ENCODE measurements at places on chromosomes 5 and 9.

GRCh38 chr9:79151791-79152190, 420.0 kb upstream of the TLE4 start:
- no peak for DNase-seq

- no peak for DNase-seq
These were observed 12.4 kb upstream of the CYFIP2 start for GRCh38 chr5:157253547-157253946.

- no peak for DNase-seq
These were observed 68.0 kb upstream of the CTNNA1 start for GRCh38 chr5:138685193-138685745.

GRCh38 chr9:24518545-24518944, 27.2 kb downstream of the IZUMO3 start:
- DNase-seq = no peak

DNA sequence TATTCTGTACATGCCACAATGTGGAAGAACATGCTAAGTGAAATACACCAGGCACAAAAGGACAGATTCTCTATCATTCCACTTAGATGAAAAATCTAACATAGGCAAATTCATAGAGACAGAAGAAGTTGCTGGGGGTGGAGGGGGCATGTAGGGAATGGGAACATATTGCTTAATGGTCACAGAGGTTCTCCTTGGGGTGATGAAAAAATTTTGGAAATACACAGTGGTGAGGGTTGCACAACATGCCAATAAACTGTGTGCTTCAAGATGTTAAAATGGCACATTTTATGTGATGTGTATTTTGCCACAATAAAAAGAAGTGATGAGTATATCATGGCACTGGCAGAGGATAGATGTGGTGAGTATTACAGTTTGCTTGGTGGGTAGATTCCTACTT, 111.9 kb downstream of the SUSD1 start:
- DNase-seq = no peak

DNA sequence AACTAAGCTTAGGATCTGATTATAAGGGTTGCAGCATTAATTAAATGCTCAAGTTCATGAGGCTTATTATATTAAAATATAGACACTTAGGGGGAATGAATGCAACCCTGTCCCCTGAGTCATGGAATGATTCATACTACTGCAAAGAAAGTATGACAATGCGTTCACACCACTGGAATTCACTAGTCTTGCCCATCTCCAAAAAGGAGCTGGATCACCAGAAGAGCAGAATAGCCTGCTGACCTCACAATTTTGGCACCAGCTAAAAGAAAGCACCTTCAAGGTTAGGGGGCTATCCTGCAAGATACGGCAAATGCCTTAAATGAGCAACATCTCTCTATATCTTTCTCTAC, 32.0 kb upstream of the TMED7 start:
- DNase-seq = no peak

DNA sequence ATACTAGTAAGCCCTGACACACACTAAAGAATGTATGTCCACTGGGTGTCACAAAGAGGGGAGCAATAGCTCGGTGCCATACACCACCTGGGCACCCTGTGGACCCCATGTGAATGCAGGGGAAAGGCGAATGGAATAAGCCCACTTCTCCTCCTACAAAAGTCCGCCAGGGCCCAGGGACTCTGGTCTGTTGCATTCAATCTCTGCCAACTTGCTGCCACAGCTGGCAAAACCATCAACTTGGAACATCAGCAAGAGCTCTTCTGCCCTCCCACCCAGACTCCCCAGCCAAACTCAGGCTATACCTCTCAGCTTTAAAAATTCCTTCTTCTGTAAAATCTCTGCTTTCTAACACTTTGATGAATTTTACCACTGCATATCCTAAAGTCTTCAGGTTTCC, 54.5 kb downstream of the PFDN1 start:
- DNase-seq = no peak

Data from activated CD8-positive, alpha-beta memory T cell treated with anti-CD3 and anti-CD28 coated beads, Interleukin-2, amount 10 ng/mL, durations not matched to agents 7 days and 5 days (primary cell).